Activated CD4-positive, alpha-beta T cell treated with anti-CD3 and anti-CD28 coated beads, Interleukin-2, amount 50 U/mL, for 48 hours (primary cell): ENCODE measurements at places on chromosomes 1 and 21.

DNA sequence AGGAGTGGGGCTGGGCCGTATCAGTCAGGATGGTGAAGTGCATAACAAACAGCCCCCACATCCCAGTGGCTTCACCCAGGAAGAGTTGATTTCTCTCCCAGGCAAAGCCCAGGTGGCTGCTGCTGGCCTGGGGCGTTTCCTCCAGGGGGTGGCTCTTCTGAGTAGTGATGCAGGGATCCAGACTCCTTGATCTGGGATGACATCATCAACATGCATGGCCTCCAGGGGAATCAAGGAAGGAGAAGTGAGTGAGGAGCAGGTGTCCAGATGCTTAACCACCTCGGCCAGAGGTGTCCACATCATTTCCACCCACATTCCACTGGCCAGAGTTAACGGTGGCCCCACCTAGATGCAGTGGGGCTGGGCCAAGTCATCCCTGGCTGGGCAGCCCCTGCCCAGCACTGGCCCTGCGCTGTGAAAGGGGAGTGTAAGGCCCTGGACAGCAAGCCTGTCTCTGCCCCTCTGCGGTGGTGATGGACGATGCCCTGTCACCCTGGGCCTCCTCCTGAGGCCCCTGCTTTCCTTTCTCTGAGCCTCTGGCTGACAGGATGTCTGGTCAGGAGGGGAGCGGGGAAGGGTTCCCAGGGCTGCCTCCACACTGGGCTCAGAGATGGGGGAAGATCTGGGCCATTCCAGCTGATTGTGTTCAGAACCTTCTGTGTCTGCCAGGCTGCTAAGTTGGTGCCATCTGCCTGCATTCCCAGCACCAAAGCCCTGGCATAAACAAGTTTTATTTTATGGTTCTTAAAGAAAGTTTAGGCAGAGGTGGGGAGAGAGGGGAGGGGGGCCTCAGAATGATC lies 598.2 kb downstream of the MATN1 start:
- no peak for DNase-seq

GRCh38 chr1:30610917-30611316 lies 112.5 kb downstream of the MATN1 start:
- DNase-seq, result no peak

DNA sequence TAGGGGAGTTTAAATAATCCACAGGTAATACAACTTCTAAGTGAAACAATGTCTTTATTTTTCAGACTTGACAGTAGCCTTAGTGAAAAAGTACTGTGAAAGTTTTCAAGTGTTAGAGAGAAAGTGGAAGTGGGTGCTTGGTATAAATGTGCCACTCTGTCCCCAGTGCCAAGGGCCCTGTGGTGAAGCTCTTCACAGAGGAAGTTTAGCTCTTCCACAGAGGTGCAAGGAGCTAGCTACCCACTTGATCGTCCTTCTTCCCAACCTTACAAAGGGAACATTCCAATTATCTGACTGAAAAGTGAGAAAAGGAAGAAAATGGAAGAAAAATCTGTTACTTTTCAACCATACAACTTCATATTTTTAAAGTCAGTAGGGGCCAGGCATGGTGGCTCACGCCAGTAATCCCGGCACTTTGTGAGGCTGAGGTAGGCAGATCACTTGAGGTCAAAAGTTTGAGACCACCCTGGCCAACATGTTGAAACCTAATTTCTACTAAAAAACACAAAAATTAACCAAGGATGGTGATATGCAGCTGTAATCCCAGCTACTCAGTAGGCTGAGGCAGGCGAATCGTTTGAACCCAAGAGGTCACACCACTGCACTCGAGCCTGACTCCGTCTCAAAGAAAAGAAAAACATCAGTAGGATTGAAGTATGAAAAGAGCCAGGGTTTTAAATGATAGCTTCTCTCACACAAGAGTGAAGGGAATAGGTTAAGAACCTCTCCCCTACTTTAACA lies 41.0 kb upstream of the PTPRC start:
- no peak for DNase-seq

DNA sequence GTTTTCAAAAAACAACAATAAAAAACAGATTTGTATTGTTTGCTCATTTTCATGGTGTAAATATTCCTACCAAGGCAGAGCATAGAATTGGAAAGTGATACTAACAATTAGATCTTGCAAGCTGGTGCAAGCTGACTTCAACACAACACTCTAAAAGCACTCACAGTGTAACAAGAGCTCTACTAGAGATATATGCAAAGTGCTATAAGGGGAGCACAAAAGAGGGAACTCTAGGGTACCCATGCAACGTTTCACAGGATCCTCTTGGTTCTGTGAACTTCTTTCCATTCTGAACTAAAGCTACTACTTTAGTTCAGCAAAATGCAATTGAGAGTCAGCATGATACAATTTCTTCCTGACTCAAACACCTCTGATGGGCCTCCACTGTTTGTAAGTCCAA lies 78.3 kb downstream of the ATP1B1 start:
- no peak for DNase-seq

GRCh38 chr1:54356680-54357147 lies 49.5 kb downstream of the SSBP3 start:
- DNase-seq, result peak; percentile 26

- DNase-seq, result no peak
Observed at GRCh38 chr1:205045146-205045545, 2.1 kb downstream of the CNTN2 start.

DNA sequence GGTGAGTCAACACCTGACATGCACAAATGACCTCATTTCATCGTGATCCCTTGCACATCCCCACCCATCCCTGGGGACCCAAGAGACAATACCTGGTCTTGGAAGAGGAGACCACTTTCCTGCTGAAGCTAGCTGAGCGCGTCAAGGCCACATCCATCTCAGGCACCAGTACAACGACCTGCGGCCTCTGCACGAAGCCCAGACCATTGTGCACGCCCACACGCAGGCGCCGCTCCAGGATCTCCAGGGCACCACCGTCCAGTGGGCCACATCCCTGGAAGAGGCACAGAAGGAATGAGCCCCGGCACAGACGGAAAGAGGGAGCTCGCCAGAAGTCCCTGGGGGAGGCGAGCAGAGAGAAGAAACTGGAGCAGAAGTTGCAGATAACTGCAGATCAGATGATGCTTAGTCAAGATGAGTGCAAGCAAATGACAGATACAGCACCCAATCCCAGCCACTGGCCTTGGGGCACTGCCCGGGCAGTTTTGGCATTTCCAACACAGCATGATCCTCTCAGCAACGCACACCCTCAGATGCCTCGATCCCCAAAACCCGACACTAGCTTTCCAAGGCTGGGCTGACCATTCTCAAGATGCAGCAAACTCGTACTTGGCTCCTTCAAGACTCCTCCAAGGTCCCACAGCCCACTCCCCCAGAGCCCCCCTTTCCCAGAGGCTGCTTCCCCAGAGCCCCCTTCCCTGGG lies 44.1 kb downstream of the NPHP4 start:
- no peak for DNase-seq

- DNase-seq, result no peak
Observed at GRCh38 chr21:16424331-16424751, 694.6 kb downstream of the USP25 start.

DNA sequence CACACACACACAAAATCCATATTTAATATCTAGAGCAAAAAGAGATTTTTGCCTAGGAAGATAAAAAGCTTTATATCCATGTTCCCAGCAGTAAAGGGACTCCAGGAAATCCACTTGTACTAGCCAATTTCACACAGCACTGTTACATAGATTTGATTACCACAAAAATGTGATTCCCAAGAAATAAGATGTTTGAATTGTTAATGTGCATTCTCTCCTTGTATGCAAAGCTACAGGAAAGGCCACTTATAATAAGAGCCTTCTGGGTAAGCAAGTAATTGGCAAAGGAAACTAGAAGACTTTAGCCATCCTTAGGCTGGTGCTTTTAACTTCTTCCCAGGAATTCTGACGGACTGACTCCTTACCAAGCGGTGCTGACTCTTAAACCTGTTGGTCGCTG lies 89.3 kb downstream of the LBR start:
- DNase-seq, result no peak

- DNase-seq, result no peak
Observed at GRCh38 chr1:153638261-153638660, 4.4 kb downstream of the CHTOP start.

DNA sequence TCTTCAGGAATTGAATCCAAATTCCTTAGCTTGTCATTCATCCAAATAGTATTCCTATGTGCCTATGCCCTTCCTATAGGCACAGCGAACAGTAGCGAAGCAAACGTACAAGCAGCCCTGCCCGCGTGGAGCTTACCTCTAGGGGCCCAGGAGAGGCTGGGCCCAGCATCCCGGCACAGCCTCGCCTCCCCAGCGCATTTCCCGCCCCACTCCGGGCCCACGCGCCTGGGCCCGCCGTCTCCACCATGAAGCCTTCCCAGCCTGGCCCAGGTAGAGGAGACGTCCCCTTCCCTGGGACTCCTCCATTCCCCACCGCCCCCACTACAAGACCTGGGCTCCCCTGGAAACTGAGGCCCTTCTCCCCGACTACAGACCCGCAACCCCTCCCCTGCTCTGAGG lies 245 bp upstream of the TMEM269 start:
- no peak for DNase-seq

GRCh38 chr1:156500543-156500792 lies at the start of gene MEF2D:
Gene MEF2D, minus strand, starts transcription at chr1:156500775. Its CDS starts 17,483 bp downstream, at chr1:156483292.
- no peak for DNase-seq

DNA sequence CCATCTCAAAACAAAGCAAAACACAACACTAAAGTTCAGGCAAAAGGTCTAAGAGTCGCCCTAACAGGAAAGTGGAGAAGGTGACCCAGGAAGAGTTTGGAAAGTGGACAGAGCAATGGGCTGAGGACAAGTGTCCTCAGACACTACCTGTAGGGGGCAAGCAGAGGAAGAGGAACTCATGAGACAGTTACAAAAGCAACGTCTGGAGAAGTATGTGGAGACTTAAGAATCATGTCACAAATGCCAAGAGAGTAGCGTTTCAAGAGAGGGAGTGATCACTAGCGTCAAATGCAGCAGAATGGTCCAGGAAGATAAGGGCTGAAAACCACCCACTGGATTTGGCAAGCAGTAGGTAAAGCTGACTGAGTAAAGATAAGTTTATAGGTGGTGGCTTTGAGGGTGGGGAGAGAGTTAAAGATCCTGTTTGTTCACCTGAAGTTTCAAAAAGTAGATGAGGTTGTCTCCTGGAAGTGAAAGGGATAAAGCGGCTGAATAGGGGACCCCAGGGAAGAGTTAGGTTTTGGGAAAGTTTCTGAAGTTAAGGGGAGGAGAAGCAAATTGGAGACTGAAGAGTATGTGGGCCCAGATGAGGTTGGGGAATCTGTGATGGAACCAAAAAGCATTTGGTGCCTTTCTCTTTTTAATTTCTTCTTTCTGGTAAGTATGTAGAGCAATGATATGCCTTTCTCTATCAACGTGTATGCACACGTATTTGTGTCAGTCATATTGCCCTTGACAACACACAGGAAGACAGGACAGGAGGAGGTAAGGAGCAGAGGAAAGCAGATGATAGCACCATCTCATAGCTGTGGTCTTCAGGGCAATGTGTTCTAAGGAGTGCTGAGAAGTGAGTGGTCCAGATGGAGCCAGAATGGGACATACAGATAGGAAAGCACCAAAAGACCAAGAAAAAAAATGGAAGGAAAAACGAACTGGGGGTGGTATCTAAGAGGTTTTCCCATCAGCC lies 3.1 kb downstream of the BSDC1 start:
- no peak for DNase-seq
